ENCODE measurements at places on chromosomes 7 and 10. TPM values are rescaled to one million over a fixed set of nuclear protein-coding genes. Genes with fewer than 3 reads are reported as not detected.

ITIH5 gene
- total RNA-seq, result 14.8 TPM

COBL gene
- total RNA-seq, result 27.9 TPM

ELOVL3 gene
- 0.92 TPM for total RNA-seq

SEMA3E gene
- total RNA-seq, result 8.8 TPM

MYPN gene
- not detected for total RNA-seq

HOGA1 gene
- total RNA-seq, result 1.1 TPM

STK31 gene
- total RNA-seq, result 1.0 TPM

UCN3 gene
- 0.53 TPM for total RNA-seq

RBP4 gene
- total RNA-seq, result 17.4 TPM

FANK1 gene
- total RNA-seq, result 11.5 TPM

All from lower lobe of right lung (tissue), 2 donors.